ENCODE measurements at places on chromosomes 2 and 18. TPM values are rescaled to one million over a fixed set of nuclear protein-coding genes. Genes with fewer than 3 reads are reported as not detected.

DSG1 gene
- 33.7 TPM for total RNA-seq

EMX1 gene
- total RNA-seq: not detected

VIL1 gene
- total RNA-seq: not detected

SLC9A4 gene
- total RNA-seq: 0.08 TPM

DNA sequence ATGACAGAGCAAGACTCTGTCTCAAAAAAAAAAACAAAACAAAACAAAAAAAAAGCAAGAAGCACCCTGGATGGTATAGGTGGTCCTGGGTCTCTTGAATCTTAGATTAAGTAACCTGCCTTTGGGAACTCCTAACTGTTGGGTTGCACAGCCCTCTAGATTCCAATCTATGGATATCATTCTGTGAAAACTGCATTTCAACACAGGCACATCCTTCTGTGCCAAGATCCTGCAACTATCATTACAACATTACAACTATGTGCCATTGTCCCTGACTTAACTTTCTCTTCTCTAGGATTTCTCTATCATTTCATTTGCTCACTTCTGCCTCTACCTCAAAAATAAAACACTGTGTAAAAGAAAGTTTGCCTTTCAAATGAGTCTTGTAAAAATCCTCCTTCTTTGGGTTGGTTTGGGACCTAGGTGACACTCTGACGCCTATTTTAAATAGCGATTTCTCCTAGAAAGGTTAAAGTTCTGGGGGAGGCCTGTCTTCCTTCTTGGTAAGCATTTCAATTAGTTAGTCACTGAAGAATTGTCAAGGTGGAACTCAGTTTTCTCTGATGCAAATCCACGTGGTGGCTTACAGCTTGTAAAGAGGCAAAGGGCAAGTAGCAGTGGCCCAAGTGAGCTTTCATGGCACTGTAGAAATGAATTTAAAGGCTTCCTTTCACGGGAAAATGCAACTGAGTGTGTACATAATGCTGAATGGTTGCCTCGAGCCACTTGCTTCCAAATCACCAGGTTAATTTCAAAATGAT, 9.2 kb downstream of the LGALSL start:
- ATAC-seq: no peak

DNA sequence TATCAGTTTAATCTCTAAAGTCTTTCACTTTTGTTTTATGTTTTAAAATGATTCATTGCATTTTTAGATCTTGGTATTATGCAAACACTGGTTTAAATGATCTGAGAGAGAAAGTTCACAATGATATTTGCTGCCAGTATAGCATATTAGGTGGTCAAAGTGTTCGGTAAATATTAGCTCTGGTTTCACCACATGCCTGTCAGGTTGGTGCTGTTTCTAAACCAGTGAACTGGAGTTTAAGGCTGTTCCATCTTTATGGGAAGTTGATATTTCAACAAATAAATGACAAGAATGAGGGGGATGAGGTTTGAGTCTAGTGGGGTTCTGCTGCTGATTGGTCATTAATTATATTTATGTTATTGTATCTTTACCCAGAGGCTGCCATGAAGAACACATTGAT, 436.4 kb downstream of the DCDC2C start:
- no peak for ATAC-seq

DNA sequence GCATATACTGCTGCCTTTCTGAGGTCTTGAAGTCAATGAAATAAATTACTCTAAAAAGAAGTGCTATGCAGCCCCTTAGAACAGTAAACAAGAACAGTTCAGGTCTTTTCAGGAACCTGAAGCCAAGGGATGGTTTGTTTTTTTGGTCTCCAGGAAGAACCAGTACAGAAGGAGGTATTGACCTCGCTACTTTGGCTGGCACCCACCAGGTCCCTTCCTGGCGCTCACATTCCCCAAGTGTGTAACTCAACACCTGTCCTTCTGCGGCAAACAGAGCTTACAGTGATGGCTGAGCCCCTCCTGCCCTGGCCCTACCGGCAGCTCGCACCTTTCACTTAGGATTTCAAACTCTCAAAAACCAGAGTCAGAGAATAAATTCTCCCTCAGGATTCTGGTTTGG, 51.9 kb downstream of the SETBP1 start:
- no peak for ATAC-seq

- no peak for ATAC-seq
These were observed 49.7 kb upstream of the RASGRP3 start for GRCh38 chr2:33426666-33427231.

- ATAC-seq: no peak
These were observed 37.1 kb downstream of the CD28 start for GRCh38 chr2:203743441-203743981.

DNA sequence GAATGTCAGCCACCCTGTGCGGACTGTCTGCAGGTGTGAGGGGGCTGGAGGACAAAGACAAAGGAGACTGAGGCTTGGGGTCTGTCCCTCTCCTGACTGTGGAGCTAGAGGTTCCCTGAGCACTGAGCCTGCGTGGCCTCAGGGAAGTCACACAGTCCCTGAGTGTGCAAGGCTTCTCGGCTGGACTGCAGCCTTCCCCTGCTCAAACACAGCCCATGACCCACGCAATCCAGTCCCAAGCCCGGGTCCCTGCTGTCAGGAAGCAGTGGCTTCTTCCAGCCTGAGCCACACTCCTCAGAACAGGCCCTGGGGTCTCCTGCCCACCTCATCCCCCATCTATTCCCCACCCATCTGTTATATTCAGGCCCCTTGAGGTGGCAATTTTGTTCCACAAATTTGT, 2.7 kb downstream of the ASTL start:
- no peak for ATAC-seq

DNA sequence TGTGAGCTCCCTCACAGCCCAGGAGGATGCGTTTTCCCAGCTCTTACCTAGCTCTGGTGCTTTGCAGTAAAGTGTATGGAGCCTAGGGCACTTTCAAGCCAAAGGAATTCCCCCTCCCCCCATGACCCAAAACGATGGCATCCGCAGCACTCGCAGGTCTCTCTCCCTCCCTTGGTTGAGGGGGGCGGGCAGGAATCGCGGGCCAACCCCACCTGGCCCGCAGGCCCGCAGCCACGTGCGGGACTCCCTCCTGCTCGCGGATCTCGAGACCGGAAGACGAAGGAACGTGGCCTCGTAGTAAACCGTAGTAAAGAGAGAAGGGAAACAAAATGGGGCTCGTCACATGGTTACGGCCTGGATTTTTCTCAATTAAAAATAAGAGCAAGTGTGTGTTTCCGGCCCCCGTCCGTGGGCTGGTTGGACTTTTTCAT, 8.5 kb downstream of the IRS1 start:
- ATAC-seq: peak; percentile 58

DNA sequence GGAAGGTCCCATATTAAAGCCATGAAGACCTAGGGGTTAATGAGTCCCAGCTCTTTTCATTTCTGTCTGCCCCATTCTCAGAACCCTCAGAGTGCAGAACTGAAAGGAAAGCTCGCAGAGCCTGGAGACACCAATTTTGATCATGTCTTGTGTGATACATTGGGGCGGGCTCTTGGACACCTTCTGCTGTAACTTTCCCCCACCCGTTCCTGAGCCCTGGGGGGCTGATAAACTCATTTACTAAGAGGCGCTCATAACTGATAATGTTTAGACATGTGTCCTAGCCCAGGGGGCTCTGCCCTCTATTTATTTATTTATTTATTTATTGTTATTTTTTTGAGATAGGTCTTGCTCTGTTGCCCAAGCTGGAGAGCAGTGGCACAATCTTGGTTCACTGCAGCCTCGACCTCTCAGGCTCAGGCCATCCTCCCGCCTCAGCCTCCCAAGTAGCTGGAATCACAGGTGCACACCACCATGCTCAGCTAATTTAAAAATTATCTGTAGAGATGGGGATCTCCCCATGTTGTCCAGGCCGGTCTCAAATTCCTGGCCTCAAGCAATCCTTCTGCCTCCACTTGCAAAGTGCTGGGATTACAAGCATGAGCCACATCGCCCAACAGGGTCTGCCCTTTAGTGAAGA, 72.4 kb upstream of the HAAO start:
- no peak for ATAC-seq

DNA sequence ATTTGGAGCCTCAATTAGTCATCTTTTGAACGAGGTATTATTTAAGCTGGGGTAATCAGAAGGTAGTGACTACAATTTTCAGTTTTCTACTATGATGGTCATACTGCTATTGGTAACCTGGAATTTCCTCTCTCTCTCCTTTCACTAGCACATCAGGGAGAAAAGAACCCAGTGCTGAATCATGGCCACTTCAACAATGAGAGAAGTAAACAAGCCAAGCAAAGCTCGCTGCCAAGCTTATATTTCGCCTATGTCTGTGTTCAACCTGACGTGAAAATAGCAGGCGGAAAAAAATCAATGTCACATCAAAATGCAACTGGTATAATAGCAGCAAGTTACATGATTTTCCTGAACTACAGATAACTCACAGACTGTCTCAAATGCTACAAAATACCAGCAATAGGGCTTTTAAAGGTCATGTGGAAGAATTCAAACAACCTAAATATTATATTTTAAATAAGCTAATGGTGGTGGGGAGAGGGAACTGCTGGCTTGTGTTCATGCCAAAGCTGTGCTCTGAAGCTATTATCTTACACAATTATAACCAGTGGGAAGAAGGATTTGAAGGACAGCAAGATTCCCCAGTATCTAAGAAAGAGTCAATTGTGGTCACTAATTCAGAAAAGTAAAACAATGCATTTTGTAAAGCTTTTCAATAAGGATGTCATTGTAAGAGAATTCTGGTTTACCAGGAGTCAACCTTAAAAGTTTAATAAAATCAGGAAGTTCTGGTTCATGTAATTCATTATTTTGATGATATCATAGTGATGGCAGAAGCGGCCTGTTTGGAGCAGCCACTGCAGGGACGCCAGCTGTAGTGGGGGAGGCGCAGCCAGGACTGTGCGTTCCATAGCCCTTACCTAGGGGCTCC, 38.0 kb downstream of the RNF152 start:
- ATAC-seq: no peak

- peak; percentile 50 for ATAC-seq
These were observed 62.0 kb downstream of the CACNB4 start for GRCh38 chr2:152036611-152037469.

- no peak for ATAC-seq
These were observed 67.8 kb upstream of the MAP4K3 start for GRCh38 chr2:39504790-39505335.

DNA sequence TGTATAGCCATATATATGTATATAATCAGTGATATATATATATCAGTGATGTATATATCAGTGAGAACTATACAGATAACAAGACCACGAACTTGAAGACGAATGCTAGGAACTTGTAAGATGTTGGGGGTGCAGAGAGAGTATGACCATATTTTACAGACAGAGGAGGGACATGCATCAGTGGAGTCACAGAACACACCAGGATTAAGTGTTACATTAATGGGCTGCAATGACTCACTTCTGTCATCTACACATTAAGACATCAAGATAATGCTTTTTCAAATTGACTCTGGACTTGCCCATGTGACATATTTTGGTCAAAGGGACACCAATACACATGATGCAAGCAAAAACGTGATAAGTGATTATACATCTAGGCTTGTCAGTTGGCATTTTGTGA, 501.0 kb downstream of the LRRTM4 start:
- ATAC-seq: no peak

GRCh38 chr2:183034806-183035205, 3.5 kb downstream of the NCKAP1 start:
- ATAC-seq: no peak

DNA sequence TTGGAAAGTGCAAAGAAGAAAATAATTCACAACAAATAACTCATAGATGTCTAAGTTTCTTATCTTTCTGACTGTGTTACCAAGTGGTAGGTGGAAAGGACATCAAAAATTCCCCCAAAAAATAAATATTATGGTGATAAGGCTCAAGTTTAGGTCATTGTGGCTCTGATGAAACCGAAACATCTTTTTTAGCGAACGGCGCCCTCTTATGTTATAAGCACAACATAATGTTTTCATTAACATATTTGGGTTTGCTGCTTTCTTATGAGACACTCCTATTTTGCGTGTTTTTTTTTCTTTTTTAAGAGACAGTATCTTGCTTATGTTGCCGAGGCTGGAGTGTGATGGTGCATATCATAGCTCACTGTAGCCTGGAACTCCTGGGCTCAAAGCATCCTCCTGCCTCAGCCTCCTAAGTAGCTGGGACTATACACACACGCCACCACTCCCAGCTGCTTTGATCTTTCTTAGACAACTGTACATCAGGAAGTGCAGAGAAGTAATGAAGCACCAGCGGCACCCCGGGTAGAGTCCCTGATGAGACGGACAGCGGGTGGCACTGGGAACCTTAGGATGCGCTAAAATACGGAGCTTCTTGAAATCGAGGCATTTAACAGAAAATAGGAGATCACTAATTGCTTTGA, 38.5 kb upstream of the SLC35G4 start:
- no peak for ATAC-seq

GRCh38 chr2:117087535-117088291, 726.8 kb upstream of the DDX18 start:
- ATAC-seq: no peak

- no peak for ATAC-seq
These were observed 12.5 kb downstream of the SERPINB7 start for GRCh38 chr18:63787673-63788072.

DNA sequence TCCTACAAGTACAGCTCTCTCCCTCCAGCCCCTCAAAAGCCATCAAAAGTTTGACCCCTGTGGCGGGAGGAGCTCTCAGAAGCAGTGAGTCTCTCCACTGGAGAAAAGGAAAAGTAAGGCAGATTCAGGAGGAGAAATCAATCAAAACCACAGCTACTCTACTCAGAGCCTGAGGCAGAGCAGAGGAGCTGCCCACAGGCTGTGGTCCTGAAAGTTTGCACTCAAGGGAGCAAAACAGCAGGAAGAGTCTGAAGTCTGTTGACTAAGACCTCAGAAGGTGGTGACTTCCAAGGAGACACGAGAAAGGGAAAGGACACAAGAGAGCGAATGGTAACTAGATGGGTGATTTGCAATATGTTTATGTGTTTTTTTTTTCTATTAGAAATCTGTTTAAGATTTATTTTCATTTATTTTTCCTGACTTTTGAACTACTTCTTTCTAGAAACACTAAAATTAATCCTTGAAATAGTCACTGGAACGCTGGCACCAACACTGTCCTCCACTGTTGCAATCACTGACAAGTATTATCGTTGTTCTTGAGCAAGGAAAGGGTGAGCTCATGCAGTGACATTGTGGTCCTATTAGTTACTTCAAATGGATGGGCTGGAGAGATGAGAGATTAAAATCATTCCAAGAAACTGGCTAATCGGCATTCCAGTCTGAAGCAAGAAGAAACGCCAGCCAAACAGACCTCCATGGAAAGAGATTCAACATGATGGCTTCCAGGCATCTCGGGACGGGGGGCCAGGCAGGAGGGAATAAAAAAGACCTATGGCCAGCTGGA, 35.8 kb downstream of the PID1 start:
- ATAC-seq: no peak

GRCh38 chr2:113060396-113060795, 1.4 kb downstream of the IL36RN start:
- peak; percentile 30 for ATAC-seq

DNA sequence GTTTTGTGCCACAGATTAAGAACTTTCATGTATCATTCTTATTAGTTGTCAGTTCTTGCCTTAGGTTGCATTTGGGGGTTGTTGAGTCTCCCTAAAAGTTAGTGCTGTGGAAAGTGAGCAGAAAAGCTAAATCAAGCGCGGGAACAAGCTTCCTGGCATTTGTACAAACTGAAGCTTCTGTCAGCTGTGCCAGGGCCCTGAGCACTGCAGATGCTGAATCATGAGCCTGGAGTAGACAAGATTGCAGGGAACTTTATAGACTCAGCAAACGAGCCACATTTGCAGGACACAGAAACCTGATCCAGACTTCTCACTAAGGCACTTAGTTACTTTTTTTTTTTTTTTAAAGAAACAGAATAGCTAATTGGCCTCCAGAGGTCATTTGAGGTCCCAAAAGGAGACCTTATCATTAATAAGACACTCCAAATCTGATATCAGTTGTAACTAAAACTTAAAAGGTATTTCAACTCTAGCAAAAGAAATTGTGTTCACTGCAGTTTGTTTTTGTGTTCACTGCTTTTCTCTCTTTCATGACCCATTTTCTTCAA, 88.7 kb downstream of the ADAM23 start:
- ATAC-seq: no peak
